ENCODE measurements at places on chromosomes 12 and 14. TPM values are rescaled to one million over a fixed set of nuclear protein-coding genes. Genes with fewer than 3 reads are reported as not detected.

Gene FMNL3
- 9.0 TPM for total RNA-seq

Gene ADCY4
- 0.82 TPM for total RNA-seq

Gene PACS2
- 73.0 TPM for total RNA-seq

GRCh38 chr14:61887628-61888027, 125.4 kb downstream of the SNAPC1 start:
- no peak for DNase-seq

DNA sequence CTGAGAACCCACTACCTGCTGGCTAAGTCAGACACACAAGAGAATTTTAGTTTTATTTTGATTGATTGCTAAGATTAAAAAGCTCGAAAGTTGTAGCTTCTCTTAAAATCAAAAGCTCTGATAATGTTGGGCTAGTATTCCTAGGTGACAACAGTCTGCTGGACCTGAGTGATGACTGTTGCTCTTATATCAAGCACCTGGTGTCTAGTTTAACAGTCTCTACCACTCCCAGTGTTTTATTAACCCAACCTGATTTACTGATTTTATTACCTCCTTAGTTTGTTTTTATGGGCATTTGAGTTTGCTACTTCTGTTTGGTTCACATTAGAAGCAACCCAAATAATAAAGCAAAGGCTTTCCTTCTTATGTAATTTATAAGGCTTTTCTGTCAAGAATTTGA, 41.8 kb downstream of the ATP6V1D start:
- DNase-seq, result no peak

GRCh38 chr14:104248203-104249055, 110.0 kb downstream of the KIF26A start:
- no peak for DNase-seq
